D721Med (cell line): ENCODE measurements at places on chromosomes 4 and X.

DNA sequence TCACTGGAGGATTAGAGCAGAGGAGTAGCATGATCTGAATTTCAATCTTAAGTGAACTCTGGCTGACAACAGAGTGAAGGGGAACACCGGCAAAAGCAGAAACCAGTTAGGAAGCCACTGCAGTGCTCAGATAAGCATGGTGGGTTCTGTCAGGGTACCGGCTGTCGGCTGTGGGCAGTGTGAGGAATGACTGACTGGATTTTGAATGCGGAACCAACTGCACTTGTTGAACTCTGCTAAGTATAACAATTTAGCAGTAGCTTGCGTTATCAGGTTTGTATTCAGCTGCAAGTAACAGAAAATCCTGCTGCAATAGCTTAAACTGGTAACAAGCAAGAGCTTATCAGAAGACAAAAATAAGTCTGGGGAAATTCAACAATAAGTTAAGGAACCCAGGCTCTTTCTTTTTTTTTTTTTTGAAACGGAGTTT is 5.2 kb downstream of the HTT start:
- DNase-seq = no peak

GRCh38 chrX:50099331-50099730 is 101.5 kb downstream of the AKAP4 start:
- DNase-seq = no peak

DNA sequence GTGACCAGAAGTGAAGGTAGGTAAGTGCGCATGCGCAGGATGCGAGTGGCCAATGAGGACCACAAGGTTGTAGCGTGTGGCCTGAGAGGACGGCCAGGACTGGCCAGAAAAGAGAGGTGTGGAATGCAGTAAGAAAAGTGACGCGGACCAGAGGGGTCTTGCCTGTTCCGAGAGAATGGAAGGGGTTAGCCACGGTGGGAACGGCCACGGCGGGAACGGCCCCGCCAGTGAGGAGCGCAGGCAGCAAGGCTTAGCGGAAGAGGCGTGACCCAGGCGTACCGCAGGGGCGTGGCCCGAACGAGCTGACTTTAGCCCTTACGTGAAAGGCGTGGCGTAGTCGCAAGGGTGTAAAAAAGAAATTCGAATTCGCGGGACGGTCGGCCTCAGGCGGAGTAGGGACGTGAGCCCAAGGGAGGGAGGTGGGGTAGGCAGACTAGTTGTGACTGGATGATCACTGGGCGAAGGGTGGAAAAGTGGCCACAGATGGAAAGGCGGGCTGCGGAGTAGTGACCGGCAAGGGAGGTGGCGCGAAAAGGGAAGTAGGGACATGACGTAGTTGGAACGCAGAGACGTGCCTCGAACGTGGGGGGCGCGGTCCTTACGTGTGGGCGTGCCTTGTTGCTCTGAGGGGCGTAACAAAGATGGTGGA is 10.4 kb upstream of the CLTRN start:
- DNase-seq = peak; percentile 34

- DNase-seq = no peak
These were observed 73.8 kb downstream of the CD38 start for GRCh38 chr4:15851969-15852368.

DNA sequence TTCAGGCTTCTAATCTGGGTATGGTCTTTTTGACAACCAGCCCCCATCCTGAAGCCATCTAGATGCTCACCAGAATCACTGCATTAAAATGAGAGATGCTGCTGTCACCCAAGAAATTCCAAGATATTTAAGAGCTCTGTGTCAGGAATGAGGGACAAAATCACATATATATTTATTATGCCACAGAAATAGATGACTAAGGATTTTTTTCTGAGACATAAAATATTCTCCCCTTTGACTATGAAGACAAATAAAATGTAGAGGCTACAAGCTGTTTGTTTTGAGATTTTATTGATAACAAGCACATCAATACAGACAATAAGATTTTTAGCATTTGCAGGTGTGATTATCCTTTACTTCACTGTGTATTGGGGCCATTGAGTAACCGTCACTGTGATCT is 77.4 kb downstream of the COMMD8 start:
- DNase-seq = no peak

GRCh38 chrX:150558424-150558823 is 10.0 kb upstream of the MTM1 start:
- DNase-seq = no peak

- DNase-seq = no peak
These were observed 69.5 kb downstream of the IL15 start for GRCh38 chr4:141705747-141706377.

GRCh38 chrX:80207327-80207726 is 192.8 kb downstream of the TBX22 start:
- DNase-seq = no peak
